ENCODE measurements at places on chromosomes 12 and 14. TPM values are rescaled to one million over a fixed set of nuclear protein-coding genes. Genes with fewer than 3 reads are reported as not detected.

GRCh38 chr12:106233011-106233410, 14.8 kb downstream of the CKAP4 start:
- no peak for ATAC-seq

GRCh38 chr14:99537399-99537798, 56.2 kb downstream of the CCNK start:
- ATAC-seq, result no peak

SCFD1 gene
- total RNA-seq, result 53.9 TPM

DHH gene
- 0.26 TPM for total RNA-seq

ZDHHC22 gene
- total RNA-seq, result not detected

SLC2A3 gene
- total RNA-seq, result 1,246 TPM

PLBD2 gene
- total RNA-seq, result 18.5 TPM

MYF5 gene
- total RNA-seq, result not detected

DNA sequence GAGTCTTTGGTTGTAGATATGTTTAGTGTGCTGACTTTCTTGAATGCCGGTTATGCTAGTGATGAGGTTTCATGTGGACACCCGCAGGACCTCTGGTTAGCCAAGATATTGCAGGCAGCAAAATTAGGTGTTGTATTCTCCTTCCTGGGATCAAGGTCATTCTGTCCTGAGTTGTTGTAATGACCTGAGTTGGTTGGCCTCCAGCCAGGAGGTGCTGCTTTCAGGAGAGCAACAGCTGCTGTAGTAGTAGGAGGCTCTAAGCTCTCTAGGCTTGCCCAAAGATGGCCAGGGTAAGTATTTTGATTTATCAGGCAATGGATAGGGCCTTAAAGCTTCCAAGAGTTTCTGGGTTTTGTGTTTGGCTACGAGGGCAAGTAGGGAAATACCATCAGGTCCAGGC, 56.0 kb upstream of the BDKRB2 start:
- no peak for ATAC-seq

DNA sequence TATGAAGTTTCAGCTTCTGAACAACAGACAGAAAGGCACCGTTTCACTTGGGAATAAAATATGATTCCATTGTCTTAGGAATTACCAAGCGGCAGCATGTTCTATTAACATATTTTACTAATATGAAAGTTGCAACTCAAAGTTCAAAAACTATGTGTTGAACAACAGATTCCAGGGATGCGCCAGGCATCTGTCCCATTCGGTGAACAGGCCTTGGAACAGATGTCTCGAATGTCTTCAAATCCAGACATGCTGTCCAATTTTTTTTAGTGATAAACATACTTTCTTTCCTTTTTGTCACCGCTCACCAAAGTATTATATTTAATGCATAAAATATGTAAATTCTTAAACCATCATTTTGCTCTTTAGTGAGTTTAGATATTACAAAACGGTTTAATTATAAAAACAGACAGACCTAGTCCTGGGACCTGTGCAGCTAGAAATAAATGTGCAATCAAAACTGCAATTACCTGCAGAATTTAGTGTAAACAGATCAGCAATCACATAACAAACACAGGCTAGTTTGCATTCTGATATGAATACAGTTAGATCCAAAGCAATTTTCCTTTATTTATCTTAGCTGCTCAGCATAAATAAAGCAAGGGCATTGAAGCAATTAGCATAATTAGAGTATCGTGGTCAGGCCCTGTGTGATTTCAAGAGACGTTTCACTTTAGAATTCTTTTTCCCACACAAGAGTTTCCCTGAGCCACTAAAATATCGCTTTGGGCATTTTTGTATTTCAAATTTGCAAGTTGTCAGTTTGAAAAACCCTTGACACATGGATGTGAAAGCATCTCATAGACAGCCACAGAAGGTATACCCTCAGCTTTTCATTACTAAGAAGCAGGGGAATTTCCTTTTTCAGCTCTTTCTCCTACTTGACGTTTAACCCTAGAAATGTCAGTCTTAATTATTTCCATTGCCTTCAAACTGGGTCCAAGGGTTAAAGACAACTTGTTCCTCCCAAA, 420.8 kb downstream of the EGLN3 start:
- ATAC-seq, result no peak

CLEC1B gene
- total RNA-seq, result not detected

- ATAC-seq, result no peak
Observed at GRCh38 chr14:101254805-101255764, 306.2 kb upstream of the DIO3 start.

- no peak for ATAC-seq
Observed at GRCh38 chr12:110731479-110731878, 11.2 kb downstream of the PPP1CC start.

DNA sequence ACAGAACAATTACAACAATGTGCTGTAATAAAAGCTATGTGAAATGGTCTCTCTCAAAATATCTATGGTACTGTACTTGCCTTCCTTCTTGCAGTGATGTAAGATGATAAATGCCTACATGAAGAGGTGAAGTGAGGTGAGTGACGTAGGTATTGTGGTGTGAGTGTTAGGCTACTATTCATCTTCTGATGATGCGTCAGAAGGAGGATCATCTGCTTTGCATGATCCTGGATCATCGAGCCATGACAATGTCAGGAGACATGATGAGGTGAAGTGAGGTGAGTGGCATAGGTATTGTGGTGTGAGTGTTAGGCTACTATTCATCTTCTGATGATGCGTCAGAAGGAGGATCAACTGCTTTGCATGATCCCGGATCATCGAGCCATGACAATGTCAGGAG, 105.8 kb downstream of the KCNC2 start:
- no peak for ATAC-seq

P3H3 gene
- 1.1 TPM for total RNA-seq

DNA sequence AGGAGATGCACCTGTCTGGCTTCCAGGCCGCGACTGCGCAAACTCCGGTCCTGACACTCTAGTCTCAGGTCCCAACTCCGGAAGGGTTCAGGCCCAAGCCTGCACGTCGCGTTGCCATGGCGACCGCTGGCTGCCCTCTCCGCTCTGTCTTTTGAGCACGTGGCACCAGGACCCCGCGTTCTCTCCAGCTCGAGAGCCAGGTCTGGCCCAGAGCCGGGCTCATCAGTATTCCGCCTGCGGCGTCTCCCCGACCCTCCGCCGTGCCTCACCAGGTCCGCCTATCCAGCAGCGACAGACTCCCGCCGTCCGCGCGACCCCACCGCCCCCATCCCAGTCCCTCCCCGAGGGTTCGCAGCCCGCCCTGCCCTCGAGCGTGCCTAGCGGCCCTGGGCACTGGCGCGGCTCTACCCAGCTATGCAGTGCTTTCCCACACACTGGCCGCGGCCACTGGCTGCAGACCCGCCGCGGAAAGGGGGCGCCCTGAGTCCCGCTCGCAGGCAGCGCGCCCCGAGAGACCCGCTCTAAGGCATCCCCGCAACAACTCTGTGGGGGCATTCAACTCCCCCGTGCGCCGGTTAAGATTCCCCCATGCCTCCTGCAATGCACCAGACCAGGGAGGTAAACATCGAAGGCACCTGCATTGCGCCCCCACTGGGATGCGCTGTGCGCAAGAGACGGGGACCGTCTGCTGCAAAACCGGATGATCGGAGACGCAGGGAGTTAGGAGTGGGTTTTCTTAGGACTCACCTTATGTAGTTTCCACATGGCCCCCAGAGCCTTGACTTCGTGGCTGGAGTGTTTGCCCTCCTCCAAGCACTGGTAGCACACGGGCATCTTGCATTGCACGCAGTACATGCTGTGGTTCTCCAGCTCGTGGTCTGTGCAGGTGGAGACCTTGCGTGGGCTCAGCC, 1.3 kb downstream of the TRIM9 start:
- no peak for ATAC-seq

DNA sequence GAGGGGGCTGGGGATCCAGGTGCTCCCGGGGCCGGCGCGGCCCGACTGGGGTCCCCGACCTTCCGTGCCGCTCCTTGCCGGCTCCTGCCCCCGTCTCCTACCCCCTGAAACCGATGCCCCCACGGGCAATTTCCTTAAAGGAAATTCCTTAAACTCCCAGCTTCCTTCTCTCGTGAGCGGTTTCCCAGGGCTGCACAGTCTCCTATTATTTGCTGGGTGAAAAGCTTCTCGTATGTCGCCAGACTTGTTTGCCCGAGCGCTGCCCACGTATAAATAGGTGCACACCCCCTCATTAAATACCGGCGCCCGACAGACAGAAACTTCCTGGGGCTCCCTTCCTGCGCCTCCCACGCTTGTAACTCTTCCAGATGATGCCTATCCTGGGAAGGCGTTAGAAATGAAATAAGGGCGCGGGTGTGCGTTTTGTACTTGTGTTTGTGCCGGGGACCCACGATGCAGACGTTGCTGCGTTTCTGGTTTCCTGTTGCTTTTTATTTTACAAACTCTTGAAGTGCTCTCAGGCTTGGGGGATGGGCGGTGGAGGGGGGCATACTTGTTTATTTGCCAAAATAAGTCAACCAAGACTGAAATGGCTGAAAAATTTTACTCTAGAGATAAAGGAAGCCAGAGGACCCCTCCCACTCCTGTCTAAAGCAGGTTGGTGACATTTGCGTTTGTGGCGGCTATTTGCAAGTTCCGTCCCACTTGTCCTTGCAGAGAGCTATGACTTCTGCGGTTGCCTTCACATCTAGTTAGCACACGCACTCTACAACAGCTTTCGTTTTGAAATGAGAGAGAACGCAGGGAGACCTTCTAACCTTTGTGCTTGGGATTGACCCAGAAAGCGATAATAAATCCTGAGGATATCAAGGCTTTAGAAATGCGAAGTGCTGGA, 1.0 kb downstream of the HIP1R start:
- peak; percentile 75 for ATAC-seq

GRCh38 chr12:74365178-74365964, 172.3 kb upstream of the ATXN7L3B start:
- ATAC-seq, result no peak

GRCh38 chr12:7289743-7290142, 14.1 kb upstream of the ACSM4 start:
- ATAC-seq, result no peak

TAS2R7 gene
- not detected for total RNA-seq

DNA sequence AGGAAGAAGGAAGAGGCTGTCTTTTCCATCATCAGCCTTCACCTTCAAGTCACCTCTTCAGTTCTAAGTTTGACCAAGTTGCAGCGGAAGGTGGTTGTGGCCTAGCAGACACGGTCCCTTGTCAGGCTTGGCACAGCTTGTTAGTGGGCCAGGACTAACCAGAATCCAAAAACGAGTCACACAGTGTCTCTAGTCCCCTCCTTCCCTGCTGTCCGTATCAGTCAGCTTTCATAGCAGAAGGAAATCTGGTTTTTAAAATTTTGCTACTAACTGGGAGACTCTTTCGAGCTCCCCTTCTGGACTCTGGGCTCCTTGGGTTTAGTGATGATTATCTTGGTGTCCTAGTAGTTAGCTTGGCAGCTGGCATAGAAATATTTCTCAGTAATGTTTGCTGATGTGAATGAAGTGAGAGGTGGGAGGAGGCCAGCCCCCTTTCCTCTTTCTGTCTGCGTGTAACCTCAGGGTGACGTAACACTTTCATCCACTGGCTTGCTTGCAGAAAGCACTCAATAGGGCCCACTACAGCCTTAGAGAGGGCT, 3.8 kb downstream of the ETV6 start:
- peak; percentile 61 for ATAC-seq

- ATAC-seq, result no peak
Observed at GRCh38 chr12:17278946-17279345, 673.0 kb upstream of the LMO3 start.

GRCh38 chr12:103524238-103524875, 28.6 kb upstream of the C12orf42 start:
- ATAC-seq, result no peak

GRCh38 chr14:80446356-80446755, 235.1 kb upstream of the DIO2 start:
- ATAC-seq, result no peak

RERG gene
- total RNA-seq, result not detected

CYP27B1 gene
- total RNA-seq, result 14.4 TPM

DNA sequence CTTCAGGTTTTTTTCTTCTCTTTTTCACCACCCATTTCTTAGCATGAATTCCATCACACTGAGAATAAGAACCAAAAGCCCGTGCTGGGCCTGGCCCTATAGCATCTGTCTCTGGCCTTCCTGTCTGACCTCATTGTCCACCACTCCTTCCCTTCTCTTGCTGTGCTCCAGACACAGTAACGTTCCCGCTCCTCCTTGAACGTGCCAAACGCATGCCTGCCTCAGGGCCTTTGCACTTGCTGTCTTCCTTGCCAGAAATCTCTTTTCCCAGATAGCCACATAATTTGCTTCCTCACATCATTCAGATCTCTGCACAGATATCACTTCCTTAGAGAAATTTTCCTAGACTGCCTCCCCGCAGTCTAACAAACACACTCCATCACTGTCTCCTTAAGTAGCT, 119.6 kb upstream of the CPSF6 start:
- no peak for ATAC-seq

DNA sequence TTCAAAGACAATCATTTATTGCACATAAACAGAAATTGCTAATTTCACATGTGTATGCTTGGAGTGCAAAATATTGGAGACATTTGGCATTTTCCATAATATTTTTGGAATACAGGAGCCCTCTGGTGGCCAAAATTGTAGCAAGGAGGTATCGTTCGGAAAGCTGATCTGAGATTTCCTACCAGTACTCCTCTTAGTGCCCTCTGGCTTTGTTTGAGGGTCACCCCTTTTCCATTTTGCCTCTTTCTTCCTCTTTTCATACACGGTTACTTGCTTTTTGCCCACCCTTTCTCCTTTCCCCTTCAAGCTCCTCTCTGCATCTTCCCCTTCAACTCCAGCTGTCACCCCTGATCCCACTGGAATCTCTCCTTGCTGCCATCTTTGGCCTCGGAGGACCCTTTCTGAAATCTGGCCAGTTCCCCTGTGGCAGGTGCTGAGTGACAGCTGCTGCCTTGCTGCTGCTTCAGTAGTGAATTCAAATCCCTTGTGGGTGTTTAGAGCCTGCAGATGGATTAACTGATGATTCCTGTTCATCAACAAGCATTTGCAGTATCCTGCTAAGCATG, 164.6 kb upstream of the PARP11 start:
- no peak for ATAC-seq

GPR84 gene
- total RNA-seq, result 0.24 TPM

DNA sequence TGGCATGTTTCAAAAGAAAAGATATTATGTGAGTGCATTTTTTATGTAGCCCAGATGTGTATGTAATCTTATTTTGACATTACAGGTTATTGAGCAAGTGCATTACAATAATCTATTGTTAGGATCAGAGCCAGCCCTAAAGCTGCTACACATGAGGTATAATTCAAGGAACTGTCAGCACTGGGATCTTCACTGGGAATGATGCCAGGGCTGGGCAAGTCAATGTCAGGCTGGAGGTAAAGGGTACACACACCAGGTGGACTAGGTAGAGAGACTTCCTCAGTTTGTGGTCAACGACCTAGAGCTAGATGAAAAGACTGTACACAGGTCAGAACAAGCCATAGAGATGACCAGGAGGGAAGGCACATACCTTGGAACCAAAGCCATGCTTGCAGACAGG, 15.4 kb downstream of the TRIM9 start:
- ATAC-seq, result no peak

CLEC9A gene
- not detected for total RNA-seq

All from activated T-helper 17 cell treated with anti-CD3 and anti-CD28 coated beads, Interleukin-2, amount 50 U/mL, for 72 hours (primary cell).